ENCODE measurements at places on chromosomes 7 and 10.

DNA sequence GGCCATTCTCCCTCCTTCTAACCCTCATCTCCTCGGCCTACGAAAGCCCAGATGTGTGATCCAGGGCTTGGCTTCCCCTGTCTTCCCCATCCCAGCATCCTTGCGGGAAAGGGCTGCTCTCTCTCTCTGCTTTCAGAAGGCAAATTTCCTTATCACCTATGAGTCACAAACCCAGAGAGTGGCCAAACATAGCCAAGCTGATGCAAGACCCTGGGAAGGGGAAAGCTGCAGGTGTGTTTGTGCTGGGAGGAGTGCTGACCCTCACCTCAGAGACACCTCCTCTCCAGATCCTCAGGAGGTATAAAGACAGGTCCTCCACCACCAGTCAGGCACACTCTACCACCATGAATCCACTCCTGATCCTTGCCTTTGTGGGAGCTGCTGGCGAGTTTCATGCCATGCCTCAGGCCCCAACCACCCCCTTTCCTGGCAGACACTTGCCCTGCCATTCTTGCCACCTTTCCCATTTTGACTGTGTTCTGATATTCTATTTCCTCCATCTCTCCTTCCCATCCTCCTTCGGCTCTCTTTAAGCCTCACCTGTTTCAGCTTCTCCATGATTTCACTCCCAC lies 10.6 kb upstream of the PRSS2 start:
- peak; percentile 8 for DNase-seq

DNA sequence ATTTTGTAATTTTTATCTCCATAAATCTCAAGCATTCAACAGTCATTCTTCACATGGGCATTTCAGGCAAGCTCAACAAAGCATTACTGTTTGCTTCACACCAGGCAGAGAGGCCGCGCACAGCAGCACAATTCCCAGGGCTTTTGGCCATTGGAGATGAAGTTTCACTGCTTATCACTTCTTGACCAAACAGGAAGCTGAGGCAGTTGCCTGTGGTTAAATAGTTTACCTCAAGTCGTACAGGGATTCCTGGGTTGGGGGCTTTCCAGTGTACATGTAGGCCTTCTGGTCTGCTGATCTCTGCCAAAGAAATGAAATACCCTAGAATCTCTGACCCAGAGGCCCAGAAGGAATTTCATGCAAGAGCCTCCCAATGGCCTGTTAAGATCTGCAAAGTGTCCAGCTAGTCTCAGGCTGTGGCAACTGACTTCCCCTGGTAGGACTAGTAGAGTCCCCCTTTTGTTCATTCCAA lies 11.2 kb upstream of the PRDX3 start:
- peak; percentile 92 for DNase-seq

DNA sequence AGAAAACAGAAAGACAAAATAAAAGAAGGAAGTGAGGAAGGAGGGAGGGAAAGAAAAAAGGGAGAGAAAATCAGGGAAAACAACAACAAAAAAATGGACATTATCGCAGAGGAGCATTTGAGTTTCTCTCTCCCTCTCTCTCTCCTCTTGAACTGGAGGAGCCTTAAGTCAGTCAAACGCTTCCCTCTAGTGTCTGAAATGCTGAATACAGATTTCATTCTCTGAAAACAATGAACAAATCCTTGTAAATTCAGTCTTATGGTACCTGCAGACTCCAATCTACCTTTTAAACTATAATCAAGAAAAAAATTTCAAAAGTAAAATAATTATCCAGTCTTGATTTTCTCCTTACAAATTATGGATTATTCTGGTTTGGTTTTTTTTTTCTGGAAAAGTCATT lies 89.2 kb upstream of the PFKP start:
- DNase-seq = no peak

- no peak for DNase-seq
Observed at GRCh38 chr10:102653060-102653459, 8.8 kb downstream of the TRIM8 start.

GRCh38 chr10:5634918-5635317 lies 31.5 kb downstream of the ASB13 start:
- DNase-seq = no peak

DNA sequence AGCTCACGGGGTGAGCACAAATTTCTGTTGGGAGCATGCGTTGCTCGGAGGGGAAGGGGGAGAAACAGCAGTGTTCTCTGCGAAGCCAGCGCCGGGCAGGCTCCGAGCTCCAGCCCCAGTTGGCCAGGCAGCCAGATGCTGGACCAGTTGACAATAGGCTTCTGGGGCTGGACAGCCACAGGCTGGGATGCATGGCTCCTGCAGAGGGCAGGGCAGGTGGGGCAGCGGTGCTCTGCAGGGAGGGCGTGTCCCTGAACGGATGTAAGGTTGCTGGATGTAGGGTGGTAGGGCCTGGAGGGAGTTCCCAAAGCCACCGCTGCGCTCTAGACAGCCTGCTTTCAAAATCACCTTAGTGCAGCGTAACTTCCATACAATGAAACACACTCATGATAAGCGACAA lies 574.9 kb downstream of the GLRX3 start:
- DNase-seq = no peak

DNA sequence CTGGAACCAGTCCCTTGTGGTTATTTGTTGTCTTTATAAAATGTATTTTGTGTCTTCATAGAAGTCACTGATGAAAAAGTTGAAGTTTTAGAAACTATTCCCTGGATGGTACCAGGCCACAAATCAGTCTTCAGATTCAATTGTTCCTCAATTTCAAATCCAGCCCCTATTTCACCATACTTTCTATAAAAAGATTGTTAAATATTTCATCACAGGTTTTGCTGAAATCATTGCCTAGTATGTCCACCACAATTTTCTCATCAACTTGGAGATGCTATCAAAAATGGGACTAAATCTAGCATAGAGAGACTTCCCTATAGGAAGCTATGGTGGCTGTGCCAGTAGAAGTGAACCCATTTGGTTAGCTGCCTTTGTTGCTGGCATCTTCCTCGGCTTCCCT lies 118.5 kb downstream of the RAB18 start:
- DNase-seq = no peak

GRCh38 chr10:6382081-6382480 lies 179.3 kb downstream of the PFKFB3 start:
- no peak for DNase-seq

DNA sequence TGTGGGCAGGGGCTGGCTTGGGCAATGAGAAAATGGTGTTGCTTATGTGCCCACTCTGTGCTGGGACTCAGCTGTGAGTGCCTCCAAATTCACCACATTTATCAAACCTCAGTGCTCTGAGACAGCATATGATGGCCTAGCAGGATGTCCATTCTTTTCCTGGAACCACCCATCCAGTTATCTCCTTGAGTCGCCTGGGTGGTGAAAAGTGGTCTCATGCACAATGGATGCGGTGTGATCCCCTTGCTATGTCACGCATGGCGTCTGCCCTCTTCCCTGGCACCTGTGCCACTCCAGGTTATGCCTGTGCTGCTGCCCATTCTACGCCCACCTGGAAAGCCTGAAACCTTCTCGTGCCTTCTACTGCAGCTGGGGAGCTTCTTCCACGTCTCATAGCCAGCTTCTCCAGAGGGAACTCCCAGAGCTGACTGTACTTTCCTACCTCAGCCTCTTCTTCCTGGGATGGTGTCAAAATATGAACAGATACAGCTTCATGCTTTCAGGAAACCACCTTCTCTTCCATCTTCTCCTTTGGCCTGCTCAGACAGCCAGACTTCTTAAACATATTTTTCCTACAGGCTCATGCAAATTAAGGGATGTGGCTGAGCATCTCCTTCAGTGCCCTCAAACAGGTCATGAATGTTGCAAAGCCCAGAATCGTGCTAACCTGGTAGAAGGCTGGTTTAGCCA lies 147.3 kb downstream of the PFKFB3 start:
- no peak for DNase-seq

DNA sequence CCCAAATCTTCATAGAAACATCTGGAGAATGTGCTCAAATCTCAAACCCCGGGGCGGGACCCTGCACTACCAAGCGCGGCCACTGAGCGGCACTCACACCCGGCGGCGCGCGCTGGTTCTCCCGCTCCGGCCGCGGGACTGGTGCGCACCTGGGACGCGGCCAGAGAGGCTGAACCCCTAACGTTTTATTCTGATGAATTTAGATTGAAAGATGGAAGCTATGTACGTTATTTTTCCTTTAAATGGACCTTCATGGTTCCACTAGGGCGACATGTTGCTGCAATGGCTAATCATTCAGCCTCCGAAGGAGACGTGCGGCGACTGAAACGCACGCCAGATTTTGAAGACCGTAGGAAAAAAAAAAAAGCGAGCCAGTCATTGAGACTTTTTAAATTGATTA lies 107.0 kb upstream of the INSIG1 start:
- DNase-seq = peak; percentile 36
